ENCODE measurements at places on chromosomes 3 and 15.

DNA sequence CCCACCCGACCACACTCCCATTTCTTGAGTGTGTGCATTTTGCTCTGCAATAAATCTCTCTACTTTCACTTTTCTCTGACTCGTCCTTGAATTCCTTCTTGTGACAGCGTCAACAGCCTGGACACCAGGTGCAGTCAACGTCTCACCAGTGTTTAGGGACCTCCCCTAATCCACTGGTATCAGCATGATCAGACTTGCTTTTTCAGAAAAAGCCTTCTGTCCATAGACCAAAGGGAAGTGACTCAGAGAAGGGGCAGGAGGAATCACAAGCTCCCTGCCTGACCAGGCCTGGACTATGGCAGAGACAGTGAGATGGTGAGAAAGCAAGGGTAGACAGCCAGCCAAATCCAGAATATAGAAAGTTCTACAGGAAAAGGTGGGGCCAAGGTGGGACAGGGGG lies 15.5 kb downstream of the CCR5 start:
- DNase-seq, result no peak

GRCh38 chr15:68022061-68022460 lies 32.1 kb upstream of the PIAS1 start:
- no peak for DNase-seq

GRCh38 chr3:2567451-2567850 lies 468.8 kb downstream of the CNTN4 start:
- no peak for DNase-seq

DNA sequence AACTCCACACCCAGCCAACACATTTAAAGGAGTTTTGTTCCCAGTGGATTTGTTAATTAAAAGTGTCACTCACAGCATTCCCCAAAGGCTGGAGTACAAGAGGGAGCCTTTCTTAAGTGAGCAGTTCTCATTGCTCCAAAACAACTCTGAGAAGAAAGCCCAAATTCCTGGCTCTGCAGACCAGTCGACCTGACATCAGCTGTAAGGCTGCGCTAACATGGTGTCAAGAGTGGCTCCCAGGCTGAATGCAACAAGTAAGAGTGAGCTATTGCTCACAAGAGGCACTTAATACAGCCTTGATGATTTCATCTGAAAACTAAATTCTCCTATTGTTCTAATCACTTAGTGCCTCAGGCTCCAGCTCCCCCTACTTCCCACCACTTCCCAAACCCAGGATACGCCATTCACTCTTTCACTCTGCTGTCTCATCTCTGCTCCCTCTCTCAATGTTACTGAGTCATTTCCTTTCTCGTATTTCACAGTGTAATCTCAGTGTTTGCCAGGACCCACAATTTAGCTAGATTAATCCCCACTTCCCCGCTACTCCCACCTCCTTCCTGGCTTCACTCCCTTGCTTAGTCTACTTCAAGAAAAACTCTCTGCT lies 81.8 kb downstream of the WWTR1 start:
- DNase-seq, result no peak

DNA sequence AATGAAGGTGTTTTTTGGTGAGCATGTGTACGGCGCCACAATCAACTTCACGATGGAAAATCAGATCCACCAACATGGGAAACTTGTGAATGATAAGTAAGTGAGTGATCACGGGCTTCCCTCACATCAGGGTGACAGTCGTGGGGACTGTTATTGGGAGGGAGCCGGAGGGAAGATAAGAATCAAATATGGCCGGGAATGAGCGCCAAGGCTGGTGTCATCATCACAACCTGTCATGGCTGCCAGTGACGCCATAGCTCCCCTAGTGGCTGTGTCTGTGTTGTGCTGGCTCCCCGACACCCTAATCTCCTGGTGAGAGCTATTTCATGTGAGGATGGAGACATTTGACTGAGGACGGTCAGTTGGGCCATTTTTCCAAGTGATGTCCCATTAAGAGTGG lies 168.5 kb downstream of the SV2B start:
- DNase-seq, result no peak
